Osteocyte (in vitro differentiated cells): ENCODE measurements at places on chromosomes 11 and 22.

- H3K27me3 ChIP-seq, result no peaks in the 10 kb centered on the region
- DNase-seq, result no peak
- H3K36me3 ChIP-seq, result peaks cover 33% of the 10 kb centered on the region
- no peak overlapping the region for H3K27ac ChIP-seq
- H3K4me3 ChIP-seq, result no peak overlapping the region
- H3K4me1 ChIP-seq, result peaks cover 44% of the 10 kb centered on the region
Observed at GRCh38 chr11:125226706-125227105, 62.2 kb downstream of the PKNOX2 start.

GRCh38 chr22:22770881-22771280, 116.7 kb upstream of the IGLL5 start:
- H3K4me1 ChIP-seq, result no peaks in the 10 kb centered on the region
- H3K27me3 ChIP-seq, result peaks cover 28% of the 10 kb centered on the region
- peak; percentile 67 for DNase-seq
- no peak overlapping the region for H3K27ac ChIP-seq

DNA sequence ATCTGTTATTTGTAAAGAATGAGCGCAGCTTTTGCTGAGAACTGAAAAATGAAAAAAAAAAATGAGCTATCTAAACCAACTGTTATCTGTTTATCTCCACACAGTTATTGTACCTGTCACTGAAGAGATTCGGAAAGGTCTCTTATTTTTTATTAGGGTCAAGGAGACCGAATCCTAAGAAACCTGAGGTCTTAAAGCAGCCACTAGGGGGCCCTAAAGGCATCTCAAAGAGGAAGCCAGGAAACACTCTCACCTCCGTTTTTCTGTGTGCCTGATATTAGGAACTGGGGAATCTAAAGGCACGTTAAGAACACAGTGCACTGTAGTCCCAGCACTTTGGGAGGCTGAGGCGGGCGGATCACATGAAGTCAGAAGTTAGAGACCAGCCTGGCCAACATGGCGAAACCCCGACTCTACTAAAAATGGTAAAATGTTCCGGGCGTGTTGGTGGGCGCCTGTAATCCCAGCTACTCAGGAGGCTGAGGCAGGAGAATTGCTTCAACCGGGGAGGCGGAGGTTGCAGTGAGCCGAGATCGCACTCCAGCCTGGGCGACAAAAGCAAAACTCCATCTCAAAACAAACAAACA, 3.5 kb upstream of the LARGE1 start:
- no peak for DNase-seq
- H3K4me1 ChIP-seq, result peaks cover 21% of the 10 kb centered on the region
- peaks cover 24% of the 10 kb centered on the region for H3K27me3 ChIP-seq

DNA sequence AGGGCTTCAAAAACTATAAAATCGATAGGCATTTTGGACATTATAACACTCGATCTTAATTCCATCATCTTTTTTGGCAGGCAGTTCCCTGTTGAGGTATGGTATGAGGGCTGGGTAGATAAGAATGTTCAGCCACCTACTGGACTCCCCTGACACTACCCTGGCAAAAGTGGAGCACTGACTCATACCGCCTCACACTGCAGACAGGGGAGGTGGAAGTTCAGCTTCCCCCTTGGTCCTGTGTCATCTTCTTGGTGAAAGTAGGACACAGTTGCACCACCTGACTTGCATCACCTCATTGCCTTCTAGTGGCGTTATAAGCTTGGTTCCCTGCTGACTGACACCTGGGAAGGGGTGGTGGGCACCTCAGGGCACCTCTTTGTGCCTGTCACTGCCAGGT, 30.4 kb downstream of the PAAF1 start:
- DNase-seq, result no peak
- no peak overlapping the region for H3K27ac ChIP-seq
- H3K4me3 ChIP-seq, result no peak overlapping the region
- no peaks in the 10 kb centered on the region for H3K4me1 ChIP-seq
- H3K36me3 ChIP-seq, result peaks cover 11% of the 10 kb centered on the region

GRCh38 chr22:48890693-48891554, 936.7 kb downstream of the BRD1 start:
- H3K4me3 ChIP-seq, result no peak overlapping the region
- H3K36me3 ChIP-seq, result no peaks in the 10 kb centered on the region
- DNase-seq, result peak; percentile 57
- no peaks in the 10 kb centered on the region for H3K27me3 ChIP-seq
- no peak overlapping the region for H3K27ac ChIP-seq

- no peak for DNase-seq
- peaks cover 4% of the 10 kb centered on the region for H3K36me3 ChIP-seq
- no peaks in the 10 kb centered on the region for H3K27me3 ChIP-seq
- H3K27ac ChIP-seq, result peak overlapping the region; percentile 97
- peak overlapping the region; percentile 98 for H3K4me3 ChIP-seq
- H3K4me1 ChIP-seq, result peaks cover 31% of the 10 kb centered on the region
Observed at GRCh38 chr11:61361237-61361740, 393 bp downstream of the CYB561A3 start.

GRCh38 chr11:31106968-31107576, 262.5 kb downstream of the DCDC1 start:
- H3K27ac ChIP-seq, result no peak overlapping the region
- H3K4me3 ChIP-seq, result no peak overlapping the region
- peaks cover 16% of the 10 kb centered on the region for H3K27me3 ChIP-seq

GRCh38 chr22:37663521-37664140, 5.1 kb downstream of the PDXP start:
- peaks cover 36% of the 10 kb centered on the region for H3K4me1 ChIP-seq
- H3K4me3 ChIP-seq, result no peak overlapping the region
- H3K27ac ChIP-seq, result no peak overlapping the region
- no peak for DNase-seq
- no peaks in the 10 kb centered on the region for H3K27me3 ChIP-seq
- H3K36me3 ChIP-seq, result peaks cover 4% of the 10 kb centered on the region

GRCh38 chr11:23313001-23313400, 452.7 kb upstream of the CCDC179 start:
- H3K4me1 ChIP-seq, result peaks cover 20% of the 10 kb centered on the region
- DNase-seq, result no peak
- no peak overlapping the region for H3K4me3 ChIP-seq

- peak; percentile 90 for DNase-seq
- no peak overlapping the region for H3K4me3 ChIP-seq
- no peaks in the 10 kb centered on the region for H3K27me3 ChIP-seq
- H3K4me1 ChIP-seq, result peaks cover 9% of the 10 kb centered on the region
- H3K36me3 ChIP-seq, result peaks cover 8% of the 10 kb centered on the region
Observed at GRCh38 chr22:23315341-23315917, 135.1 kb downstream of the BCR start.

DNA sequence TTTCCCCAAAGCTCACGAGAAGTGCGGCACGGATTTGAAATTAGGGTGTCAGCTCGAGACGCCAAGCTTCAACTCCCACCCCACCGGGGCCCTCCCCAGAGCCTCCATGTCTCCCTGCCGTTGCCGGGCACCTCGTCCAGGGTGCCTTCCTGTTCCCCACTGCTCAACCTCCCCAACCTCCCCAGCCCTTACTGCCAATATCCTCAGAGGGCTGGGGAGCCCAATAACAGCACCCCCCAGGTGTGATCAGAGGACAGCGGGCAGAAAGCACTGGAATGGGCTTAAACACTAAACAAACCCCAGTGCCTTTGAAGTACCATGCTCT, 1336.4 kb downstream of the TBC1D22A start:
- H3K4me1 ChIP-seq, result no peaks in the 10 kb centered on the region
- peaks cover 9% of the 10 kb centered on the region for H3K27me3 ChIP-seq
- H3K36me3 ChIP-seq, result no peaks in the 10 kb centered on the region

GRCh38 chr11:77250881-77251640, 50.4 kb downstream of the GDPD4 start:
- H3K27ac ChIP-seq, result no peak overlapping the region
- peaks cover 3% of the 10 kb centered on the region for H3K4me1 ChIP-seq
- DNase-seq, result no peak
- peaks cover 4% of the 10 kb centered on the region for H3K36me3 ChIP-seq
- no peaks in the 10 kb centered on the region for H3K27me3 ChIP-seq

DNA sequence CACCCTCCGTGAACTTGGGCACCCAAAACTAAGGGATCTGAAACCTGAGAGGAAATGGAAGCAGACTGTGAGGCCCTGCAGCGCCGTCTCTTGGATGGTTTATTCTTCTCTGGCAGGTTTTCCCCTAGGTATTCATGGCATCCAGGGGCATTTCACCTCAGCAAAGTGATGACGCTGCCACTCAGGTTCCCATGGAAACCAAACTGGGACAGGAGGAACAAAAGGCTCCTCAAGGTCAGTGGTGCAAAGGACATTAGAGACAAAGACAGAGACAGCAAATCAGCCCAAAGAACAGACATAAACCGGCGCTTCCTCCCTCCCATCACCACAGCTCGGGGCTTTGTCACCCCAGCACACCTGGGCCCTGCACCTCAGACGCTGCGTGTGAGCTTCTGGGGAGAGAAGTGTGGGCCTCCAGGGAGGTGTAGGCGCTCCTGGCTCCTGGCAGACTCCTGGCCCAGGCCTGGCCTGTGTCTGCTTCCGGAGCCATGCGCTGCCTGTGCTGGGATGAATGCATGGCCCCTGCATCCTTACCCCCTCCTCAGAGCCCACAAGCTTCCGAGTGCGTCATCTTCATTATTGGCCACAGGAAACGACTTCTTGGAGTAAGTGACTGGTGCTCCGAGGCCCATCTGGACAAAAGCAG, 5.9 kb downstream of the TP53AIP1 start:
- H3K4me1 ChIP-seq, result no peaks in the 10 kb centered on the region
- H3K36me3 ChIP-seq, result no peaks in the 10 kb centered on the region
- H3K4me3 ChIP-seq, result no peak overlapping the region
- DNase-seq, result no peak

DNA sequence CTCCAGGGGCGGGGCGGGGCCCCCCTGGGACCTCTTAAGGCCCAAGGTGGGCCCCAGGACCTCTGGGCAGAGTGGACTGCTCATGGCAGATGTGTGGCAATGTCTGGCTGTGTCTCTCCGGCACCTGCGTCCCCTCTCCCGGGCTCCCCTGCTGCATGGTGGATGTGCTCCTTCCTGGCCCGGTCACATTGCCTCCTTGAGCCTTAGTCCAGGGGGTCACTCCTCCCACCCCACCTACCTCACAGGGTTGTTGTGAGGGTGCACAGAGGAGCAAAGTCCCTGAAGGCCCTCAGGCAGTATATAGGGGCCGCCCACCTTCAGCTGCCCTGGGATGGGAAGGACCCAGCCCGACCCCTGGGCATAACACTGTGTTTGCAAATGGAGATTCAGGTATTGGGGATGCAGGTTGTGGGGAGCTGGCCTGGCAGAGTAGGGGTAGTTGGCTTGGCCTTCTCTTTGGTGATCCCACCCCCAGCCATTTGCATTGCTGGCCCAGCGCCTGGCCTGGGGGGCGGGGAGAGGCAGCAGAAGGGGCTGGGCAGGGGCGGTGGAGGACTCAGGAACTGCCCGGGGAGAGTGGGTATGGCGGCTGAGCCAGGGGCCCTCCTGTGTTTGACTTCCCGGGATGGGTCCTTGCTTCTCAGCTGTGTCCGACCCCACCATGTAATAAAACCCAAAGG, 11.3 kb downstream of the KCTD17 start:
- H3K4me1 ChIP-seq, result no peaks in the 10 kb centered on the region
- no peak overlapping the region for H3K4me3 ChIP-seq
- no peak overlapping the region for H3K27ac ChIP-seq

GRCh38 chr22:22943521-22944267, 56.1 kb downstream of the IGLL5 start:
- peaks cover 9% of the 10 kb centered on the region for H3K27me3 ChIP-seq
- no peaks in the 10 kb centered on the region for H3K36me3 ChIP-seq
- DNase-seq, result peak; percentile 80
- no peak overlapping the region for H3K4me3 ChIP-seq

GRCh38 chr11:27204529-27204928, 158.5 kb downstream of the CCDC34 start:
- H3K27me3 ChIP-seq, result no peaks in the 10 kb centered on the region
- no peak overlapping the region for H3K4me3 ChIP-seq
- H3K4me1 ChIP-seq, result peaks cover 47% of the 10 kb centered on the region
- no peaks in the 10 kb centered on the region for H3K36me3 ChIP-seq

DNA sequence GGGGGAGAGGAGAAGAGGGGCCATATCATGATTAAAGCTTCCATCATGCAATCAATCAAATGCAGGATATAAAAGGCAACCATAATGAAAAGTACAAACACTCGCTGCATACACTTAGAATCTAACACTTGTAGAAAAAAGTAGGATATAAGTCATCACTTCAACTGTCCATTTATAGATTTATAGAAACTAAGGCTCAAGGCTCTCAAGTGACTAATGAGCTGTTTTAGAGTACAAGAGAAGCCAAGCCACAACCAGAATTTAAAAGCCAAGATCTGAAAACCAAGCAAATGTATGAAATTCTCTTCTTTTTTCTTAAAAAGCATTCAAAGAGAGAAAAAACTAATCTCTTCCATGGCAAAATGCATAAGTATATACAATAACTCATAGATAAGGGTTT, 160.2 kb upstream of the BLID start:
- no peak for DNase-seq
- H3K27me3 ChIP-seq, result peaks cover 26% of the 10 kb centered on the region
- no peak overlapping the region for H3K4me3 ChIP-seq
- H3K36me3 ChIP-seq, result no peaks in the 10 kb centered on the region

DNA sequence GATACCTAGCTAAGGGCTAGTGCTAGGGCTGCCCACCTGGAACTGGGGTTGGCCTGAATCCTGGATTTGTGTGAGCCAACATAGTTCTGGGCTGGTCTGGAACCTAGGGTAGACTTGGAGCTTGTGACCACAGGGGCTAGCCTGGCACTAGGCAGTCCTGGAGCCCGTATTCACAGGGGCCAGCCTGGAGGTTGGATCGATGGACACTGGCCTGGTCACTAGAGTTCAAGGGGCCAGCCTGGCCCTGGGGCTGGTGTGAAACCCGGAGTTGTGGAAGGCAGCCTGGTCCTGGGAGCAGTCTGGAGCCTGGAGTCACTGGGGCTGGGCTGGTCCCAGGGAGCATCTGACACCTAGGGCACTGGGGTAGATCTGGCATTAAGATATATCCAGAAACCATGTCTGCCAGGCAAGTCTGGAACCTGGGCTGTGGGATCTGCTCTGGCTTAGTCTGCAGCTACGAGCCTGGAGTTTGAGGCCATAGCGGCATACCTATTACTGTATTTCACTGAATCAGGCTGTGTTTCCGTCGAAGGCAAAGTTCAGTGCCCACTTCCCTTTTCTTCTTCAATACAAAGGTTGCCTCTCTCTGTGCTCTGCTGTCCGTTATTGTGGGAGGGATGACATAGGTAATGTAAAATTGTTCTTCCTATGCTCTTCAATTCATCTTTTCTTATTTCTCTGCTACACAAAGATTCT, 9.1 kb upstream of the GLYATL1B start:
- H3K4me1 ChIP-seq, result no peaks in the 10 kb centered on the region
- no peaks in the 10 kb centered on the region for H3K36me3 ChIP-seq
- DNase-seq, result no peak

GRCh38 chr11:97938789-97939188, 1082.0 kb upstream of the CNTN5 start:
- no peaks in the 10 kb centered on the region for H3K36me3 ChIP-seq
- no peaks in the 10 kb centered on the region for H3K4me1 ChIP-seq
- peaks cover 23% of the 10 kb centered on the region for H3K27me3 ChIP-seq
- H3K27ac ChIP-seq, result no peak overlapping the region
- DNase-seq, result no peak
- no peak overlapping the region for H3K4me3 ChIP-seq

- H3K27me3 ChIP-seq, result no peaks in the 10 kb centered on the region
- peaks cover 11% of the 10 kb centered on the region for H3K4me1 ChIP-seq
- DNase-seq, result no peak
- no peak overlapping the region for H3K27ac ChIP-seq
- peaks cover 21% of the 10 kb centered on the region for H3K36me3 ChIP-seq
- no peak overlapping the region for H3K4me3 ChIP-seq
Observed at GRCh38 chr11:130478204-130478701, 29.8 kb downstream of the ADAMTS15 start.

GRCh38 chr11:5336331-5336730, 7.0 kb downstream of the OR51B5 start:
- H3K4me3 ChIP-seq, result no peak overlapping the region
- H3K36me3 ChIP-seq, result no peaks in the 10 kb centered on the region
- H3K4me1 ChIP-seq, result no peaks in the 10 kb centered on the region
- peaks cover 12% of the 10 kb centered on the region for H3K27me3 ChIP-seq
- H3K27ac ChIP-seq, result no peak overlapping the region
